NCI-H187 (cell line): ENCODE measurements at places on chromosomes 1 and 21.

DNA sequence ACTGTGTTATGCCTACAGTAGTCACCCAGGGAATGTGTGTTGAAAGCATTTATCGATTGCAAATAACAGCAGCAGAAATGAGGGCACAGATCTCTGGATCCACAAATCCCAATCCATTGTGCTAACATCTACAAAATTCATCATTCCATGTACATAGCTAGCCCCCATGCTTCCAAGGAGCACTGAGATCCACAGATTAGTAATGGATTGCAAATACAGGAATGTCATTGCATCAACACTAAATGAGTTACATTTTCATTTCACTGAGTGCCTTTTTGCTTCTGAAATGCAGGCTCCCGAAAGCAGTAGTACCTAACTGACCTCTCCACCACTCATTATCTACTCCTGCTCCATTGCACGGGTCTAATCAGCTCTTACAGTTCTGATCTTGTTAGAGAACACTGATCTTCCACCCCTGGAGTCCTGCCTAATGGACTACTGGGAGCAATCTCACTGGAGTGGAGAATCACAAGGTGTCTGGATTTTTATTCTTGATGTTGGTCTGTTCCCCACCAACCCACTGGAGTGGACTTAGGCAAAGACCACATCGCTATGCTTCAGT is 30.5 kb downstream of the ASTN1 start:
- no peak for DNase-seq

DNA sequence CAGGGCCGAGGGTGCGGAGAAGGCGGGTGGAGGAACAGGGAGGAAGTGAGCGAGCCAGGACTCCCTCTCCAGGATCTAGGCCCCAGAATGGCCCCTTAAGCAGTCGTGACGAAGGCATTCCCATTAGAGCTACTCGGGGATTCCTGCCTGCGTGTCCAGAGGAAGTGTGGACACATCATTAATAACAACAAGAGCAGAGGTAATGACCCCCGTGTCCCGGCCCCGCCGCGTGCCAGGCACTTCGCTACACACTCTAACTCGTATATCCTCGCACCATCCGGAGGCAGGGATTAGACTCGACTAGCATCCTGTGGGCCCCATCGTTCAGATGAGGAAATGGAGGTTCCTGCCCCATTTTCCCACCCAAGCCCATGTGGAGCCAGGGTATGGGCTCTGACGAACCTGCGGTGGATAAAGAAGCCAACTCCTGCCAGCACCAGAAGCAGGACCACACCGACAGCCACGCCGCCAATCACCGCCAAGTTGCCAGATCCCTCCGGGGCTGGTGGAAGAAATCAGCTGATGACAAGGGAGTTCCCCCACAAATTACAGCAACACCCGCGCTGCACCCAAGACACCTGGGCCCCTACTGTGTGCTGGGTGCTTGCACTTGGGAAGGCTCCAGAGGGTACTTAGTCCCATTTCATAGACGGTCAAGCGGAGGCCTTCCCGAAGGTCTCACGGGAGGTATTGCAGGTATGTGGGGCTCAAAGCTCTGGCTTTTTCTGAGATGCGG is 21.6 kb downstream of the EPHA2 start:
- DNase-seq, result no peak

- no peak for DNase-seq
Measured at GRCh38 chr21:17295997-17296396, 216.8 kb upstream of the CXADR start.

DNA sequence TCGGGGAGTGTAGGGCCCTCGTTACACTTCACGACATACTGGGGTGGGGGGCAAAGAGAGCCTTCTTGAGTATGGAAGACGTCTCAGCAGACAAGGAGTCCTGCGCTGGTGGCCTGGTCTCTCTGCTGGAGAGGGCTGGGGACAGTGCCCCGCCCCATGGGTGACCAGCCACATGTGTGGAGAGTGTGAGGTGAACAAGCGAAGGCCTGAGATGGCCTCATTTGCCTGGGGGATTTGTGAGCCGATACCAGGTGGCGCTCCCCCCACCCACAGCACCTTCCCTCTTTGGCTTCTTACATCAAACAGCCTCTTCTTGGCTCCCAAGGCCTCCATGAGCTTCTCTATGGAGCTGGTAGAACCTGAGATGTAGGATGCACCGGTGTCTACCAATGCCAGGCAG is 4.0 kb upstream of the ETNK2 start:
- DNase-seq, result no peak

DNA sequence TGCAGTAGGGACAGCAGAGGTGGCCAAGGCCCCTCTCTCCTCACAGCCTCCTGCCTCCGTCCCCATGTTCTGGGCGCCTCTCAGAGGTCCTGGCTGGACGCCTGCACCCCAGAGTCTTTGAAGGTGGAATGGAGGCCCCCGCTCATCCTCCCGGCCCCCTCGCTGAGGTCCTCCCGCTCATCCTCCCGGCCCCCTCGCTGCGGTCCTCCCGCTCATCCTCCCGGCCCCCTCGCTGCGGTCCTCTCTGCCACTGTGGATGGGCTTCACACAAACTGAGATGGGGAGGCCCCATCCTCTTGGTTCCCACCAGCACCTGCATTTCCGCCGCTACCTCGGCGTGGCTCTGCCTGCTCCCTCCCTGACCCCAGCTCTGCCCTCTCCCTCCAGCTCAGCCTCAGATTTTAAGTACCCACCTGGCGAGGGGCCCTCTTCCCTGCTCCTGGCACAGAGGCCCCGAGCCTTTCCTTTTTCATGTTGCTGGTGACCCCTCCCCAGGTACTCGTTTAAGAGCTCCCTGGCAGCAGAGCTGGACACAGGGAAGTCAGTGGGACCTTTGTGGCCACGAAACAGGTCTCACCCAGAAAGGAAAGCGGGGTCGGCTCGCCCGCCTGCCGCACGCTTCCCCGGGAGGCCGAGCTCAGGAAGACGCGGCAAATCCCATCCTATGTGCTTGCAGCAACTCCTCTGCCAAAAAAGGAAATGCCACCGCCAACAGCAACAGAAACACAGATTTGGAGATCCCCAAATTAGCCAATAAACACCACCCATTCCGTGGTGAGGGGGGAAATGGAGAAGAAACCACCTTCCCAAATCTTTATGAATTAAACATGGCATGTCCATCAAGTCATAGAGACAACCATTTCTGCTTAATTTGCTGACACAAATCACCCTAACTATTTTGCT is 143.7 kb downstream of the PRDM16 start:
- no peak for DNase-seq

GRCh38 chr1:219651993-219652392 is 39.1 kb upstream of the ZC3H11B start:
- no peak for DNase-seq

DNA sequence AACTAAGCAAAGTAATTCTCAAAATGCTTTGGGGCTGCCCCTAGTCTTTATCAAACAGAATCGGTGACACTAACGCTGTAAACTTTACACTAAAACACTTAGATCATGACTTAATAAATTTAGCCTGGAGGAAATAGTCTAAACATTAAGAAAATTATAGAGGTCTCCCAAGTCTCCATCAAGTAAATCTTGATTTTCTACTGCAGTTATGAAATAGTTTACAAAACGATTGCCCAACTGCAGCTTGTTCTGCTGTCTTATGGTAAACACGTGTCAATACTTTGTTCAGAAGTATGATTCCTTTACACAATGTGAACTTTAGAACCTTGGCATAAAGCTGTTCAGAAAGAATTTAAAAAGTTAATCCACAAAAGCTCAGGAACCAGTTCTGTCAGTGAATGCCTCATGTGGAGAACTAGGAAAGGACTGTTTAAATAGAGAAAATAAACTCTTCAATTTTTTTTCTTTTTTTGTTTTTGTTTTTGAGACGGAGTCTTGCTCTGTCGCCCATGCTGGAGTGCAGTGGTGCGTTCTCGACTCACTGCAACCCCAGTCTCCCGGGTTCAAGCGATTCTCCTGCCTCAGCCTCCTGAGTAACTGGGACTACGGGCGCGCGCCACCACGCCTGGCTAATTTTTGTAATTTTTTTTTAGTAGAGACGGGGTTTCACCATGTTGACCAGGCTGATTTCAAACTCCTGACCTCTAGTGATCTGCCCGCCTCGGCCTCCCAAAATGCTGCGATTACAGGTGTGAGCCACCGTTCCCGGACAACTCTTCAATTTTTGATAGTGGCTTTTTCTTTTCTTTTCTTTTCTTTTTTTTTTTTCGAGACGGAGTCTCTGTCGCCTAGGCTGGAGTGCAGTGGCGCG is 1.6 kb downstream of the DDI2 start:
- DNase-seq, result no peak

DNA sequence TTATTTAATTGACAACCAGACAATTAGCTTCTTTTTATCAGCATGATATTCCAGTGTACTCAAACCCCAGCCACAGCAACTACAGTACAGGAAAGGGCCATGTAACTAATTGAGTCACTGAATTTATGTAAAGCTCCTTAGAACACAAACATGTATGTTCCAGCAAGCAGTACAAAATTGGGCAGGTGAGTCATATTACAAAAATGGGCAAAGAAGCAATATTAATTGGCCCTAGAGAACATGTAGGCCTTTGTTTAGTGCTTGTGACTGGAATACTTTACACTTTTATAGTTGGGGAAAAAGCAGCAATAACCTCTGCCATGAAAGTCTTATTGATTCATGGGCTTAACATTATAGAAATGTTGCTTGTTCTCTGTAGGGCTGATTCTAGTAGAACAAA is 31.8 kb downstream of the CLEC20A start:
- DNase-seq, result no peak

DNA sequence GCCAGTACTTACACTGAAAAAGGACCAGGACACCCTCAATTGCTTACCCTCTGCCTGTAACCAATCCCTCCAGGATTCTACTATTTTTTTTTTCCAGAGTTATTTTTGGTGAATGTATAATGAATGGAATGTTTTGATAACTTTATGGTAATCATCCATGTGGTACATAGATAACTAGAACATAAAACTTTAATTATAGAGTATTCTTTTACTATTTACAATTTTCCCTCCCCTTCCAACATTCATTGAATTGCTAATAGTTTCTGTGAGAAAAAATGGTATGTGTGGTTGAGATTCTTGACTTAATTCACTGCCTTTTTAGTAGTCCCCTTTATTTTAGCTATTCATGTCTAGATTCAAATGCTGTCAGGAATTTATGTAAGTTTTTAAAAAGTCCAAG is 164.6 kb downstream of the CYYR1 start:
- no peak for DNase-seq

DNA sequence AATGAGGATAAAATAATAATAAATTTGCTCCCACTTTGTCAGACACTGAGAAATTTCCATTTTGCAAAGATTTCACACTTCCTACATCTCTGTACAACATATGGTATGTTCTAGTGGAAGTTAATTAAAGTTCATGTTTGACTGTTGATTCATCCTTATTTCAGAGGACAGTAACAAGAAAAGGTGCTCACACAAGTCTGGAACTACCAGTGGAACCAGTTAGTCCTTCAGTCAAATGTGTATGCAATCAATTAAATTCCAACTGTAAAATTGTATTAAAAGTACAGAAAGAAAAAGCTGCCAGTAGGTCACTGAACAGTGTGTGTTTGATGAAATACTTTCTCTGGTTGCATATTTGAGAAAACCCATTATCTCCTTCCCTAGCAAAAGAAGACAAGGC is 496.0 kb upstream of the PKN2 start:
- DNase-seq, result no peak

- no peak for DNase-seq
Measured at GRCh38 chr1:2045468-2046173, 4.6 kb upstream of the PRKCZ start.

DNA sequence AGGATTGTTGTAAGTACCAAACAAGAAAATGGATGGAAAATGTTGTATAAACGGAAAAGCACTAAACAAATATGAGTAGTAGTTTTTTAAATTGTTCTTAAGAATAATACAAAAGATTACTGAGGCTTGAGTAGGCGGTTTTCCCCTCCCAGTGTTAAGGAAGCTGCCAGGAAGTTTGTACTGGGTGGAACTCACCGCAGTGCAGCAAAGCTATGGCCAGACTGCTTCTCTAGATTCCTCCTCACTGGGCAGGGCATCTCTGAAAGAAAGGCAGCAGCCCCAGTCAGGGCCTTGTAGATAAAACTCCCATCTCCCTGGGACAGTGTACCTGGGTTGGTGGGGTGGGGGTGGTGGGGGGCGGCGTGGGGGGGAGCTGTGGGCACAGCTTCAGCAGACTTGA is 58.7 kb downstream of the XCL2 start:
- no peak for DNase-seq

GRCh38 chr1:186194107-186194756 is 180.8 kb downstream of the TPR start:
- DNase-seq, result no peak

DNA sequence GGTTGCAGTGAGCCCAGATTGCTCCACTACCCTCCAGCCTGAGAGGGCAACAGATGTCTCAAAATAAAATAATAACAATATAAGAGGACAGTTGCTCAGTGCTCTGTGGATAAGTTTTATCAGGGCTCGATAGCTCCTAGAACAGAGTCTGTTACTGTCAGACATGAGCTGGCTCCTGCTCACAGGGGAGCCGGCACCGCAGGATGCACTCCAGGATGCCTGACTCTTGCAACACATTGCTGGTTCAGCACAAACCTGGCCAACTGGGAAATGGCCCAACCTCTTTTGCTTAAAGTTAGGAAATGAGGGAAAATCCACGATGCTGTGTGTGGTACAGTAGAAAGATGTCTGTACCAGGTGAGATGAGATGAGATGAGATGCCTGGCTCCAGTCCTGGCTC is 5.8 kb upstream of the CTSE start:
- DNase-seq, result no peak

DNA sequence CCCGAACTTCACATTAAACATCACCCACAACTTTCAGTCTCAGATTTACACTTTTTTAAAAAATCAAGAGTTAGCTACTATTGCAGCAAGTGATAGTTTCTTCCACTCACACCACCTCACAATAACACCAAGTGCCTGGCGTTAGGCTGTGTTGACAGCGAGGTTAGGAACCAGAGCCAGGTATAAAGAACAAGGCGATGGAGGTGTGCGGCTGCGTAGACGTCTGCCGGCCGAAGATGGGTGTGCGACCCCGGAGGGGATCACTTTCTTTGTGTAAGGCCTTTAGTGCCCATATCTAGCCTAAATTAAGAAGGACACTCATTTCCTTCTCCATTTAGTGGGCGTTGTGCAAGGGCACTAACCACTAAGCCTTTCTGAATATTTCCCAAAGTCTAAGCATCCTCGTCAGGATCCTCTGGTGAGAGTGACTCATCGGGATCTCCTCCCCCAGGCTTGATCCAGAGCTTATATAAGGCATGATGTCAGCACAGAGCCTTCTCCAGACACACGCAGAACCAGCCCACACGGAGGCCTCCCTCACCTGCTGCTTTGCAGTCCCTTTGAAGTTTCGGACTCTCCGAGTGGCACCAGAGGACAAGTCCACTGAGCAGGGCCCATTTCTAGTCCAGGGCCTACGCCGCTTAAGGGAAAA is 11.8 kb downstream of the NHLH2 start:
- no peak for DNase-seq
